Stimulated activated naive B cell treated with anti-CD40 and anti-IgM and Interleukin-4, amounts not matched to agents 10 μg/mL and 1 μg/mL and 100 μg/mL, for 72 hours (primary cell): ENCODE measurements at places on chromosomes 6 and 20.

DNA sequence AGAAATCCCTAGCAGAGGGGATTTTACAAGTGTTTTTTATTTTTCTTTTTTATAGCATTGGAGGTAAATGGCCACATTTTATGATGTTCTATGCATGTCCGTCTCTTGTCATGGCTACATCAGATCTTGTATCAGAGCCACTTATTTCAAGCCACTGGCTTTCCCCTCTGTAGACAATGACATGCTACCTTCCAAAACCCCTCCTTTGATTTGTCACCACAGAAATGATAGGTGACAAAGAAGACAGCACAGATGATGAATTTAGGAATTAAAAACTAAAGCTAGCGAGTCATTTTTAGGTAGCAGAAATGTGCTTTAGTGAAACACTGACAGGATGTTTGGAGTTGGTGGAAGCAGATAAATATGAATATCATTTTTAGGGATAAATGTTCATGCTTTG is 20.8 kb downstream of the PLCB1 start:
- H3K4me3 ChIP-seq, result no peak overlapping the region
- no peak overlapping the region for H3K27ac ChIP-seq
- DNase-seq, result no peak
- no peaks in the 10 kb centered on the region for H3K27me3 ChIP-seq
- peaks cover 2% of the 10 kb centered on the region for H3K36me3 ChIP-seq

DNA sequence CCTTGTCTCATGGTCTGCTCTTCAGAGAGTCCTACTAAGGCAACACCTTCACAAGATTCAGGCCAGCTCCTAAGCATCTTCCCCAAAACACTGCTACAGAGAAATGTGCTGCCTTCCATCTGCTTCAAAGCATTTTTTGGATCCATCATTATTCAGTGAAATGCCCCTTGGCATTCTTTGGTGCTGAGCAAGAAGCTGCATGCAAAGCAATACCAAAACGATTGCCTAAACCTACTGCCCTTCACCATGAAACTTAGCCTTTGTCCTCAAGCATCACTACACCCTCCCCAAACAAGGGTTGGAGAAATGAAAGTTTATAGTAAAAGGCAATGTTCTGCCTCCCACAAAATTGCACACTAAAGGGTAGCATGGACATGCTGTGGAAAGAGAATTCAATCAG is 93.5 kb downstream of the SNAP25 start:
- no peaks in the 10 kb centered on the region for H3K4me1 ChIP-seq
- no peak overlapping the region for H3K4me3 ChIP-seq
- no peak for DNase-seq

- H3K4me3 ChIP-seq, result no peak overlapping the region
- H3K27ac ChIP-seq, result no peak overlapping the region
- no peak for DNase-seq
Measured at GRCh38 chr6:120405947-120406346, 928.3 kb downstream of the TBC1D32 start.

GRCh38 chr20:62040381-62040922 is 25.2 kb downstream of the TAF4 start:
- no peaks in the 10 kb centered on the region for H3K27me3 ChIP-seq
- H3K4me1 ChIP-seq, result peaks cover 66% of the 10 kb centered on the region
- DNase-seq, result no peak
- H3K36me3 ChIP-seq, result peaks cover 4% of the 10 kb centered on the region
- H3K27ac ChIP-seq, result no peak overlapping the region

GRCh38 chr6:2960935-2961334 is 10.4 kb downstream of the SERPINB6 start:
- DNase-seq, result no peak
- H3K27me3 ChIP-seq, result no peaks in the 10 kb centered on the region
- H3K4me1 ChIP-seq, result peaks cover 20% of the 10 kb centered on the region

- peaks cover 26% of the 10 kb centered on the region for H3K27me3 ChIP-seq
- H3K4me1 ChIP-seq, result no peaks in the 10 kb centered on the region
- H3K27ac ChIP-seq, result no peak overlapping the region
- no peak for DNase-seq
- H3K36me3 ChIP-seq, result no peaks in the 10 kb centered on the region
Measured at GRCh38 chr6:168343239-168344150, 23.9 kb upstream of the DACT2 start.

DNA sequence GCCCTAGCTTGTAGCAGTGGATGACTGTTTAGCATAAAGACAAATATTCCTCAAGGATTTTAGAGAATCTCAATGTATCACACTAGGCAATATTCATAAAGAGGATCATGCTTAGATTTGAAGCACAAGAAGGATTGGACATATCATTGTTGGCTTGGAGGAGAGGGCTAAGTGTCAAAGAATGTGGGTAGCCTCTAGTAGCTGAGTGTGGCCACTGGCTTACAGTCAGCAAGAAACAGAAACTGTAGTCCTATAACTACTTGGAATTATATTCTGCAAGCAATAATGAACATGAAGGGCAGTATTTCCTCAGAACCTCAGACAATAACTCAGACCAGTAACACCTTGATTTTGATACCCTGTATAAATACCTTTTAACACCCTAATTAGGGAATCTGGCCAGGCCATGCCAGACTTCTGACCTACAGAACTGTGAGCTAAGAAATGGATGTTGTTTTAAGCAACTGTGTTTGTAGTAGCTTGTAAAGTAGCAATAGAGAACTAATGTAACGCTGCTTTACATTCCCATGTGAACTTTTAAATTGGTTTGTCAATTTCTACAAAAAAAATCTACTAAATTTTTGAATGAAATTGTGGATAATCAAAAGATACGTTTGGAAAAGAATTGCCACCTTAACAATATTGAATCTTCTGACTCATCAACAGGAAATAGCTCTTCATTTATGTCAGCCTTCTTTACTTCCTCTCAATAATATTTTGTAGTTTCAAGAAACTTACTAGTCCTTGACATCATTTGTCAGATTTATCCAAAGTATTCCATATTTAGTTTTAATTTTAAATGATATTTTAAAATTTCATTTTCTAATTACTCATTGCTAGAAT is 65.2 kb upstream of the RSPO3 start:
- H3K27ac ChIP-seq, result no peak overlapping the region
- DNase-seq, result no peak
- H3K27me3 ChIP-seq, result no peaks in the 10 kb centered on the region

DNA sequence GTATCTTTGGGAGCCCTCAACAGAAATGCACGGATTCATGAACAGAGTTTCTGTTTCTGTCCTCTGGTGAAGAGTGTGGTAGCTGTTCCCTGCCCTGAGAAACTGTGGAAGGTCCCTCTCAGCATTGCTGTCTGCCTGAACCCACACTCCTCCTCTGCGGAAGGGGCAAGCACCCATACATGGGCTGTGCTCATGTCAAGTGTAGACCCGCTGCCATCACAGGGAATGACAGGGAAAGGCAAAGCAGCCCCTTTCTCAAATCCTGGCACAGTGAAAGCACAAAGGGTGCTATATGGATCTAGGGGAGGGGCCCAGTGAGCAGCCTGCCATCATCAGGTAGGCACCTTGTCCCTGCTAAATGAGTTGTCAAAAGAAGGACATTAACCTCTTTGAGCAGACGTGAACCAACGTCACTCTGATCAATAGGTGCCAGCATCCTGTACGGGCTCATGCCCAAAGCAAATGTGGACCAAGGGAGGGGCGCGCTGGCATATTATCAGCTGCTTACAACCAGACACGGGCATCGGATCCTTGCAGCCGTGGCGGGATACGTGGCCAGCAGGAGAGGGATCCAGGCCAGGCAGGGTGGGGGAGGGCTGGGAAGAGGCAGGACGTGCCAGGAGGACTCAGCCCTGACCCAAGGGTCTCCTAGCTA is 231.2 kb upstream of the PMEPA1 start:
- H3K27me3 ChIP-seq, result peaks cover 18% of the 10 kb centered on the region
- no peak overlapping the region for H3K27ac ChIP-seq
- no peaks in the 10 kb centered on the region for H3K36me3 ChIP-seq
- no peak for DNase-seq
- no peak overlapping the region for H3K4me3 ChIP-seq

- H3K36me3 ChIP-seq, result peaks cover 17% of the 10 kb centered on the region
- H3K4me1 ChIP-seq, result peaks cover 10% of the 10 kb centered on the region
- H3K27me3 ChIP-seq, result no peaks in the 10 kb centered on the region
- no peak overlapping the region for H3K27ac ChIP-seq
Measured at GRCh38 chr6:145798530-145798929, 16.1 kb downstream of the FBXO30 start.

GRCh38 chr20:38126146-38126921 is 38.7 kb downstream of the TGM2 start:
- no peak for DNase-seq
- no peaks in the 10 kb centered on the region for H3K36me3 ChIP-seq
- H3K27me3 ChIP-seq, result no peaks in the 10 kb centered on the region
- H3K27ac ChIP-seq, result no peak overlapping the region

DNA sequence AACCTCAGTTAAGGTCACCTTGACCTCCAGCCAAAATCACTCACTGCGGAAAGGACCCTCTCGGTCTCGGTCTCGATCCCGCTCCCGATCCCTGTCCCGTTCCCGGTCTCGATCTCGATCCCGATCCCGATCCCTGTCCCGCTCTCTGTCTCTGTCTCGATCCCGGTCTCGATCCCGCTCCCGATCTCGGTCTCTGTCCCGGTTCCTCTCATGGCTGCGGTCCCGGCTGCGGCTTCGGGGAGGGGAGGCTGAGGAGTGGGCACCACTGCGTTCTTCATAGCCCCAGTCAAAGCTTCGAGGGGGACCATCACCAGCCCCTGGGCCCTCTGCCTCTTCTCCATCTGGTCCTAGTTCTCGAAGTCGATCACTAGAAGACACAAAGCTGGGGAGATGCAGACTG is 4.3 kb downstream of the NELFE start:
- peak overlapping the region; percentile 71 for H3K27ac ChIP-seq
- H3K4me3 ChIP-seq, result no peak overlapping the region
- no peaks in the 10 kb centered on the region for H3K27me3 ChIP-seq
- no peak for DNase-seq

DNA sequence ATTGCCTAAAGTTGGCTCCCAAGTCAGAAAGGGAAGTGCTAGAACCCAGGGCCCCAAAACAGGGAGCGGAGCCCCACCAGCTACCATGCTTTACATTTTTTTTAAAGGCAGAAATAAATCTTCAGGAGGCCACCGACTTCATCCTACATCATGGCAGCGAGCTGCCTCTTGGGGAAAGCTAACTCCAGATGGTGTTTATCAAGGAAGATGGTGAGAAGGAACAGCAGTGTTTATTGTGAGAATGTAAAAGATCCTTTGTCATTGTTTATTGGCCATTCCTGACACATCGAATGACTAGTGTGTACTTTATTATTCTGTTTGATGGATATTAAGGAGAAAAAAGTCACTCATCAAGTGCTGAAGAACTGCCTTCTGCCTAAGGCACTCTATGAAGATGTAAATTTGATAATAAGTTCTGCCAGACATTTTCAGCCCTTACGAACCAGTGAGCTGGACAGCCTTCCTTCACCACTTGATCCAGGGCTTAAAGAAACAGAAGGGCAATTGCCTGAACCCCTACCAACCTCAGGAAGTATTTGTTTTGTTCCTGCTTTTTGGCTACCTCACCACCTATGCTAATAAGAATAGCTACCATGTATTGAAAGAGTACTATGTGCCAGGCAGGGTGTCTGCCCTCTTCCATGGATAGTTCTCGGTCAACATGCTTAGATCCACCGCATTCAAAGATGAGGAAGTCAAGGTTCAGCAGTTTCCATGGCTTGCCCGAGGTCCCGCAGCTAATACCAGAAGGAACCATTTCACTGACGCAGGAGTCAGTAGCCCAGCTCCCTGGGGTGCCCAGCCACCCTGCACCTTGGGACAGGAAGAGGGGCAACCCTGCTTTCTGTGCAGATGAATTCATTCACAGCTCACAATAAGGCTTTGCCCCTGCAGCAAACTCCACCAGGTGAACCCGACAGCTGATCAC is 194.7 kb upstream of the RREB1 start:
- H3K4me1 ChIP-seq, result peaks cover 7% of the 10 kb centered on the region
- DNase-seq, result no peak
- H3K36me3 ChIP-seq, result no peaks in the 10 kb centered on the region
- H3K4me3 ChIP-seq, result no peak overlapping the region

DNA sequence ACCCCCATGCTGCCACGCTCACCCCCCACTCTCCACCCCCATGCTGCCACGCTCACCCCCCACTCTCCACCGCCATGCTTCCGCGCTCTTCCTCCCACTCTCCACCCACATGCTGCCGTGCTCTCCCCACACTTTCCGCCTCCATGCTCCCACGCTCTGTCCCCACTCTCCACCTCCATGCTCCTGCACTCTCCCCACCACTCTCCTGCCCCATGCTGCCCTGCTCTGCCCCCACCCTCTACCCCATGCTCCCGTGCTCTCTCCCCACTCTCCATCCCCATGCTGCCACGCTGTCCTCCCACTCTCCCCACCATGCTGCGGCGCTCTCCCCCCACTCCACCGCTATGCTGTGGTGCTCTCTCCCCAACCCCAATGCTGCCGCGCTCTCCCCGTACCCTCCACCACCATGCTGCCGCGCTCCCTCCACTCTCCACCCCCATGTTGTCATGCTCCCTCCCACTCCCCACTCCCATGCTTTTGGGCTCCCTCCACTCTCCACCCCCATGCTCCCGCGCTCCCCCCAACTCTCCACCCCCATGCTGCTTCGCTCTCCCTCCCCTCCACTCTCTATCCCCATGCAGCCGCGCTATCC is 46.0 kb upstream of the PDE10A start:
- H3K36me3 ChIP-seq, result peaks cover 2% of the 10 kb centered on the region
- no peaks in the 10 kb centered on the region for H3K27me3 ChIP-seq
- H3K4me3 ChIP-seq, result no peak overlapping the region
- H3K4me1 ChIP-seq, result no peaks in the 10 kb centered on the region
- DNase-seq, result no peak

DNA sequence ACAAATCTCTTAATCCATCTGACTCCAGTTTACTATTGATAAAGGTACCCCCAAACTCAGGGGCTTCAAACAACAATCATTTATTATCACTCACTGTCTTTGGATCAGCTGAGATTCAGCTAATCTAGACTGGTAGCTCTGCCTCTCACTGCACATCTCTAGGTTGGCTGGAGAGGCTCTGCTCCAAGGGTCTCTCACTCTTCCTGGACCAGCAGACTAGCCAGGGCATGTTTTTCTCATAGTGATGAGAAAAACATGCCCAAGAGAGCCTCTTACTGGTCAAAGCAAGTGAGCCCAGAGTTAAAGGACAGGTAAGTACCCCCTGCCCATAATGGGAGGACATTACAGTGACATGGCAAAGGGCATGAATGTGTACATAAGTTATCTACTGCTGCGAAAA is 115.1 kb upstream of the BEND3 start:
- H3K4me3 ChIP-seq, result no peak overlapping the region
- H3K27me3 ChIP-seq, result no peaks in the 10 kb centered on the region
- DNase-seq, result no peak
